RPMI7951 (cell line): ENCODE measurements at places on chromosomes 3 and 15. TPM values are rescaled to one million over a fixed set of nuclear protein-coding genes. Genes with fewer than 3 reads are reported as not detected.
A peak's percentile ranks its signal among the peaks of the same experiment; 100 is the strongest.

Gene GOLGA8J
- not detected in 2 replicates for total RNA-seq

DNA sequence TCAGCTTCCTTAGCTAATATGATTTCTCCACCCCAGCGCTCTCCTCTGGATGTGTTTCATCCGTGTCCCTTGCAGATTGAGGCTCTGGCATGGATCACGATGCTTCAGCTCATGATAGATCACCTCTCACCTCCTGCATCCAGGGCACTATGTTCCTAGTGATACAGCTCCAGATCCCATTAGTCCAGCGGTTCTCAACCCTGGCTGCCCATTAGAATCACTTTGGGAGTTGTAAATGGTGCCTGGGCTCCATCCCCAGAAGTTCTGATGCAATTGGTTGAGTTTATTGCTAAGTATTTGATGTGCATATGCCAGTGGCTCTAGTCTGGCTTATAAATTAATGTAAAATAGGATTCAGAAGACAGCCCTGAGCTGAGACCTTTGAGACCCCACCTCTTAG, 34.5 kb downstream of the INSYN1 start:
- no peak for DNase-seq

Gene SI
- total RNA-seq: not detected in 2 replicates

DNA sequence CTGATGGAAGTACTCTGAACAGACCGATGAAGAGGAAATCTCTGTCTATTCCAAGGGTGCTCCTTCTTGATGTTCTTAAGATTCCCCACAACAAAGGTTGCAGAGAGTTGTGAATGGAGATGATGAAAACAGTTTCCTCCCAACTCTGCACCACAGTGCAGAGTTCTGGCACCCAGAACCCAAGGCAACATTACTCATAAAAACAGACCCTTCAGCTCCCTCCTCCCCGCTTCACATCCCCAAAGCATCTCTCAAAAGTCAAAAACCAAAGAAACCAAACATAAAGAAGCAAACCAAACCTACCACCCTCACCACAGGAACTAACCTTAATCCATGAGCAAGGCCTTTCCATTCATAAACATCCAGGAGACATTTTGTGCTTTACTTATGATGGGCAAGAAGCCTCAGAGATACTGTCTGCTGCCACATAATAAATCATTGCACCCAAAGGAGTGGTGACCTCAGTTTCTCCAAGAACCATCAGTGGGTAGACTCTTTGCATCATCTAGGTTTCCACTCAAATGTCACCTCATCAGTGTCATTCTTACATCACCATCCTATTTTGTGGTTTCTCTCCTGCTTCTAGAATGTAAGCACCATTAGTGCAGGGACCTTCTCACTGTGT, 13.2 kb downstream of the PCOLCE2 start:
- no peak for DNase-seq

Gene EPHA3
- 0.20 and 0.24 TPM in 2 replicates for total RNA-seq

Gene SIDT1
- under 0.01 TPM in 1 of 2 replicates, not detected in the other for total RNA-seq

DNA sequence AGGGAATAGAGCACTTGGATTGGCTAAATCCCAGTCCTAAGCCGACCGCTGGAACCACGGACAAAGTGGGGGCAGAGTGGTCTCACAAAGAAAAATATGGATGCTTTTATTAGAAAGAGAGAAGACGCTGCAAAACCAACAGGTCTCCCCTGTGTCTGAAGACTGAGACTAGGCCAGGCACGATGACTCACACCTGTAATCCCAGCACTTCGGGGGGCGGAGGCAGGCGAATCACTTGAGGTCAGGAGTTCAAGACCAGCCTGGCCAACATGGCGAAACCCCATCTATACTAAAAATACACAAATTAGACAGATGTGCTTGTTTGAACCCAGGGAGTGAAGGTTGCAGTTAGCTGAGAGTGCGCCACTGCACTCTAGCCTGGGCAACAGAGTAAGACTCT, 61.8 kb downstream of the ZDHHC19 start:
- DNase-seq: no peak

DNA sequence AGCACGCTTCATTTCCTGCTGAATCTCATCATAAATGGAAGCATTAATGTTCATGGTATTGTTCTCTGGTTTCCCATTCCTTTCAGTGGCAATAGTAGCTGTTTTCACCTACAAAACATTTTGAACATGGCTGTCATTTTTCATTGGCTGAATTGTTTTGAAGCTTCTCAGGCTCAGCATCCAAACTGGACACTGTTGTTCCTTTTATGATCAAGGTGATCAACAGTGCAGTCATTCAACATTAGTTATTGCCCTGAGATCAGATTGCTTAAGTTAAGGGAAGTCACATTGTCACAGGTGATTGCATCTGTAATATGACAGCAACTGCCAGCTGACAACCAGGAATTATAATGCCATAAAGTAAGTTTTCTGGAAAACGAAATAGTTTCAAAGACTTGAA, 46.9 kb downstream of the SATB1 start:
- no peak for DNase-seq

Gene RFT1
- 15.7 and 19.6 TPM in 2 replicates for total RNA-seq

DNA sequence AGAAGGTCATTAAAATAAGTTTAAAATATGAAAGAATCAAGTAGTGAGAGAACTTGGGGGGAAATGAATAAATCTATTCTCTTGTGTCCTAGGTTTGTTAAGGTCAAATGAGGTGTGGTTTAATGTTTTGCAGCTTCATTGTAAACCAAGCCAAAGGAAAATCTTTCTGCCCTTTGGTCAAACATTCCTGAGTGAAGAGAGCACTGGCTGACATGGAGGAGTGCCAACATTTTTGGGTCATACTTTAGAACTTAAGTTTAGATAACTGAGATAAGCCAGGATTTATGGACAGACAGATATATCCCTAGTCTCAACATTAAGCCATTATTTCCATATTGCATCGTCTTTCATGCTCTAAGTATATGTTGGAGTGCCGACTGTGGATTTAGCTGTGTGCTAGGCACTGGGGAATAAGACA, 66.4 kb downstream of the PTPRG start:
- DNase-seq: peak; percentile 97

- DNase-seq: no peak
These were observed 18.2 kb downstream of the PEX5L start for GRCh38 chr3:180018543-180018942.

DNA sequence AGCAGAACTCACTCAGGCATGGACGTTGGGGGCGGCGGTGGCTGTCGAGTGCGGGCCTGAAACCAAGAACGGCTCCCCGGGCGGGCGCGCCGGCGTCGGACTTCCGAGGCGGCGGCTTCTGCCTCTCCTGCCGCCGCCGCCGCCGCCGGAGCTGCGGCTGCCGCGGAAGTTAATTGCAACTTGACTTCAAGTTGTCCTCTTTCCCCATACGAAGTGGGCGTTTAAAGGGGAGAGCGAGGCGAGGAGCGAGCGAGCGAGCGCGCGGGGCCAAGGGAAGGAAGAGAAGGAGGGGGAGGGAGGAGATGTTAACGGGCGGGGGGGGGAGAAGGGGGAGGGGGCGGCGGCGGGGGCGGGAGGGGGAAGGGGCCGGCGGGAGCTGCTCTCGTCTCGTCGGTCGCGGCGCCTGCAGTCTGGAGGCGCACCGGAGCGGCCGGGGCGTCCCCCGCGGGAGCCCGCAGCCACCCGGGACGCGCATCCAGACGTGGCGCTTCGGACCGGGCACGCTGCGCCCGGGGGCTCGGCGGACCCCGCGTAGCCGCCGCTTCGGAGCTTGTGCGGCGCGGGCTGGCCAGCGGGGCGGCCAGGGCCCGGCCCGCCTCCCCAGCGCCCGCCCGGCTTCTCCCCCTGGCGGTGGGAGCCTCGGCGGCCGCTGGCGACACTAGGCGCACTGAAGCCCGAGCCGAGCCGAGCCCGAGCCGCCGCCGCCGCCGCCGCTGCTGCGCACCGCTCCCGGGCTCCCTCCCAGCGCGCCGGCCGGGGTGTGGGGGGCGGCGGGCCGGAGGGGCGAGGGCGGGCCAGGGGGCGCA, 19.7 kb upstream of the SATB1 start:
- peak; percentile 33 for DNase-seq

DNA sequence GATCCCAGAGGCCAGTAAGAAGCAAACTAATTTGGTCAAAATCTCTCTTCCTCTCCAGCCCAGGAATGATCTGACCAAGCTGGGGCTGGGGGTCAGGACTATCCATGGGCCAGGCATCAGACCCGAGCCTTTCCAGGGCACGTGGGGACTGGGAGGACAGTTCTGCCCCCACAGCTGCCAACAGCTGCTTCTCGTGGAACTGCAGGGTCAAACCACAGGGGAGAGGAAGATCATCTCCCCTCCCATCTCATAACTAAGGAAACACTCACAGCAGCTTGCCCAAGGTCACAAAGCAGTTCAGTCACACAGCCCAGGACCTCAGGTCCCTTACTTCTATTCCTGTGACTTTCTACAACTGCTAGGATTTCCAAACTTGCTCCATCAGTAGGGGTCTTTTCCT, 47.1 kb downstream of the DAPK2 start:
- DNase-seq: peak; percentile 31

Gene GLDN
- total RNA-seq: 0.48 and 0.78 TPM in 2 replicates

- no peak for DNase-seq
These were observed 103.7 kb downstream of the CADPS start for GRCh38 chr3:62771331-62772072.

- DNase-seq: no peak
These were observed 24.2 kb downstream of the PFKFB4 start for GRCh38 chr3:48532271-48532976.

Gene LYZL4
- total RNA-seq: 1.5 and 1.6 TPM in 2 replicates

- peak; percentile 26 for DNase-seq
These were observed 1.4 kb downstream of the MTMR10 start for GRCh38 chr15:30990036-30990435.

DNA sequence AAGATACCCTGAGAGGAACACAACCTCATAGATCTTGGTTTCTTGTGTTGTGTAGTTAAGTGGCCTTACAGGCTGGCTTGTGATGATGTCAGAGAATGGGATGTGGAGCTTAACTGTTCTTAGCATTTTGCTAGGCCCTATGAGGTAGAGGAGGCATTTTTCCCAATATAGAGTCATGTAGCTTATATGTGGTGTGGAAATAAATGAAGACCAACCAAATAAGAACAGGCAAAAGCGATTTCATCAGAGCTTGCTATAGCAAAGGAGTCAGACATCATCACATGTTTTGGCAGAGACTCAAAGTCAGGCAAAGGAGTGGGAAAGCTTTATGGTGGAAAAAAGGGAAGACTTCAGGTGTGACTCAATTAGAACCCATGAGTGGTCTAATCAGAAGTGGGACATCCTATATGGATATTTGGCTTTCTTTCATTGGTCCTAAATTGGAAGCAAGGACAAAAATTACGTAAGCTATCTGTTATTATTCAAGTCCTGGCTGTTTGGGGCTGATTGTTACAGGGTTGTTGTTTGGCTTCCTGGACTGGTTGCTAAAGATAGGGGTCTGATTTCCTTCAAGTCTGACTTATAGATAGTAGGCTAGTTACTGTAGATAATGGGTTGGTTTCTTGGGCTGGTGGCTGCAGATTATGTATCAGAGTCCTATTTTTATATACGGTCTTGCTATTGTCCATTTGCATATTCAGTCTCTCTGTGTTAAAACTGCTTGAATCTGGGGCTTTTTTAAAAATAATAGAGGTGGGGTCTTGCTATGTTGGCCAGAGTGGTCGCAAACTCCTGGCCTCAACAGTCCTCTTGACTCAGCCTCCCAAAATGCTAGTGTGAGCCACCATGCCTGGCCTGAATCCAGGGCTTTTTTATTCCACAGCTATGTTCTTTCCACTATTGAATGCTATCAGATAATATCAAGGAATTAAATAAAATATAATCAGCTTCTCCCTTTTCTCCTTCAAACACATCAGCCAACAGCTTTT, 30.3 kb upstream of the SETD2 start:
- no peak for DNase-seq

- no peak for DNase-seq
These were observed 342.9 kb upstream of the DPH6 start for GRCh38 chr15:35888815-35889214.

GRCh38 chr3:62238003-62238402, 135.3 kb downstream of the FEZF2 start:
- DNase-seq: no peak

- DNase-seq: no peak
These were observed 17.8 kb upstream of the FGF12 start for GRCh38 chr3:192745150-192745549.

DNA sequence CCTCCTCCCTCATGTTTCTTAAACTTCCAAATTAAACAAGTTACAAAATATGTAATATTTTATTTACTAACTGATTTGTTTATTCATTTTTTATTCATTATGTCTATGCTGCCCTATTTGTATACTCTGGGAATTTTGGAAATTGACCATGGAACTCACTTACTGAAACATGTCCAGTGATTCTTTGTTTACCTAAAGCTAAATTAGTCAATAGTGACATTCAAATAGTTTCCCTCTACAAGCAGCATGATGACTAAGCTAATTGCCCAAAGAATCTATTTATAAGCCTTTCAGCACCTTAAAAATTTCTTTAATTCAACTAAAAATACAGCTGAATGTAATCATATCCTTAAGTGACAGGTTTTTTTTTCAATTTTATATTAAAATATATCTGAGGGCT, 437.7 kb downstream of the SI start:
- no peak for DNase-seq

- no peak for DNase-seq
These were observed 11.7 kb downstream of the MRPS22 start for GRCh38 chr3:139355476-139355875.

Gene RSL24D1
- total RNA-seq: 127 and 143 TPM in 2 replicates

DNA sequence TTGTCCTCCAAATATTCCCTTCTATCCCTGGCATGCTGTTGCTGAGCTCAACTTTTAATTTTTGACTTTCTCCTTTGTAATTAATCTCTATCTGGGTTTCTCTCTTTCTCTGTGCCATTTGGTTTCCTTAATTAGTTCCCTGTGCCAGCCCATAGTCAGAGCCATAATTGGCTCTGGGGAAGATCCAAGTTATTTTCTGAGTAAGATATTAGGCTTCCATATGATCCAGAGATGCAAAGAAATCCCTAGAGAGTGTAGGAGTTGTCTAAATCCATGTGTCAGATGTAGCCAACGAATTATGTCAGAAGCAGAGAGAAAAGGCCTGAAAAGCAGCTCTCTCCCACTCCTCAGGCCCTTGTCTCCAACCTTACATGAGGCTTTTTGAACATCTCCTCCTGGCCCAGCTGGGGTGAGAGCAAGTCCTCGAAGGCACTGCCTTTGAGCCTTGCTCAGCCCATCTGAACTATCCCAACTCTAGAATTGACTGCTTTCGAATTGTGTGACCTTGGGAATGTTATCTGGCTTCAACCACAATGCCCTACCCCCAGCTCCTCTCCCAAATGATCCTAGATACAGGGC, 46.4 kb downstream of the MOBP start:
- DNase-seq: no peak
